CD8-positive, alpha-beta T cell (primary cell): ENCODE measurements at places on chromosomes 4 and X.

- no peak for DNase-seq
Observed at GRCh38 chrX:110806145-110806544, 10.5 kb upstream of the CHRDL1 start.

DNA sequence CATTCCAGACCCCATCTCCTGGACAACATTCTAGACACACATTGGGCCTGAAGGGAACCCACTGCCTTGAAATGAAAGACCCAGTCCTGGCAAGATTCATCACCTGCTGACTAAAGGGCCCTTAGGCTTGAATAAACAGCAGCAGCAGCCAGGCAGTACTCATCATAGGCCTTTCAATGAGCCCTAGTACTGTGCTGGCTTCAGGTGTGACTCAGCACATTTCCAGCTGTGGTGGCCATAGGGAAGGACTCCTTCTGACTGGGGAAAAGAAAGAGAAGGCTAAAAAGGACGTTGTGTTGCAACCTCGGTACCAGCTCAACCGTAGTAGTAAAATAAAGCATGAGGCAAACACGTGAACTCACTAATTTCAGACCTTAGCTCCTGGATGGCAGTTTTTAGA is 344.0 kb downstream of the ACTRT1 start:
- DNase-seq: no peak

DNA sequence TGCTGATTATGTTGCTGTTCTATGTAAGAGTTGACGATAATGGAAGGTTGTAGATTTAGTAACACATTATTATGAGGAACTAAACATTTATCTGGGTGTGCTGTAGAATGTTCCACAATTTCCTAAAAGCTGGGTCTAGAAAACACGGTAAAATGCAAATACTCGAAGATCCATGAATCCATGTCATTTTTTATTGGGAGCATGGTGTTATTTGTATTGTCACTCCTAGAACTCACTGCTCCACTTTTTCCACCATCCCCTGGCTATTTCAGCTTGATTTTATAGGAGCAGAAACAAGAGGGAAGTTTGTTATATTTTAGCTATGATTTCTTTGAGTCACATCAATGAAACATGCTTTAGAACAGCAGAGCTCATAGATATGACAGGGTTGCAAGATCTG is 155.0 kb upstream of the ANK2 start:
- DNase-seq: no peak

GRCh38 chr4:157265281-157265680 is 44.8 kb downstream of the GRIA2 start:
- no peak for DNase-seq

- no peak for DNase-seq
Observed at GRCh38 chr4:18075823-18076433, 54.4 kb upstream of the LCORL start.

DNA sequence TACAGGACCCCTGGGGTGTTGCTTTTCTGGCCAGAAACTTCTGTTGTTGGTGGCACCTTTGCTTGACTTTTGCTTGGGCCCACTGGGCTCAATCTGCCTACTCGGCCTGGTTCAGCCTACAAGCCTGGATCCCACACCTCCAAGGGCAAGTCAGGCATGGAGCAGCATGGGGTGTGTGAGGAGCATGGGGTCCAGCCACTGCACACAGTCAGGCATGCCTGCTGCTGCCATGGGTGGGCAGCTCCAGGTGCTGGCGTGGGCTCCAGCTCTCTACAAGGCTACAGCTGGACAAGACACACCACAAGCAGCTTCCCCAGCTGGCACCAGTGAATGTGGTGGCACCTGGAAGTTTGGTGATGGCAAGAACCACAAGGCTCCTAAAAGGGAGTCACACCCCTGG is 1683.1 kb upstream of the ADGRL3 start:
- DNase-seq: no peak
